ENCODE measurements at places on chromosomes 7 and 10. TPM values are rescaled to one million over a fixed set of nuclear protein-coding genes. Genes with fewer than 3 reads are reported as not detected.

- DNase-seq = no peak
Observed at GRCh38 chr7:127858915-127859189, 172.4 kb downstream of the LRRC4 start.

- DNase-seq = no peak
Observed at GRCh38 chr7:142776206-142776844, 5.6 kb downstream of the PRSS2 start.

GRCh38 chr10:73368238-73368637, 9.6 kb upstream of the CFAP70 start:
- DNase-seq = no peak

GRCh38 chr7:150897502-150898474, 45.5 kb downstream of the AOC1 start:
- DNase-seq = no peak

- DNase-seq = peak; percentile 65
Observed at GRCh38 chr7:20330928-20331909, 519 bp downstream of the ITGB8 start.

DNA sequence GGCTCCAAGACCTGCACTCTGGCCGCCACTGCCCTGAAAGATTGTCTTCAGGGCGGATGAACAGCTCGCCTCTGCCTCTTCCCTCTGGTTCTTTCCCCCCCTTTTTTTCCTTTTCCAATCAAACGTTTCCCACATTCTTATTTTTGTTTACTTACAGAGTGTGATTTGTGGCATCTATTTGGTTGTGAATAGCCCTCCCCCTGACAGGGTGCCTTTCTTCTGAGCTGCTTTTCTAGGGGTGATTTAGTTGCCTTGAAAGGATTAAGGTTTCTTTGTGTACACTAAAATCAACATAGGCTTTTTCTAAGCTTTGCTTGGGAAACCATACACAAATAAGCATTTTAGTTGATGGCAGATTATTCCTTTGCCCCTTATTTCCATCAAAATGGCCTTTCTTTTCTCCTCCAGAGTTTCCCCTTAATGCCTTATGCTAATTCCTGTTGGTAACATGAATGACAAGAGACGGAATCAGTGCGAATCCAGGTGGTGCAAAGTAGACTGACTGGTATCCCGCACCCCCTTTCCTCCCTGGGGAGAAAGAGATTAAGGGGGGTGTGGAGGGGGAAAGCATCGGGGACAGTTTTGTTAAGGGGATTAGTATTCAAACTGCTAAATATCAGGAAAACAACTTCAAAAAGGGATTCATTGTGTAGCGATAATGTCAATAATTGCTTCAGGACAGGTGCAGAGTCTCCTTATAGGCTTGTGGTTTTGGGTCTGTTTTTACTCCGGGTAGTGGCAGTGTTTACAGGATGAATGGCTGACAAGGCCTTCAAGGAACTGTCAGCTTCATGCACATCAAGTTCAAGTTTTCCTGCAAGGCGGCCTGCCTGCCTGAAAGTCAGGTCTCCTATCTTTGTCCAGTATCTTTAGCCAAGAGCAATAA, 431.6 kb upstream of the GALNT17 start:
- DNase-seq = no peak

CLRN3 gene
- polyA plus RNA-seq = not detected

All from muscle of back (tissue), 13 donors.